ENCODE measurements at places on chromosomes 4 and X. TPM values are rescaled to one million over a fixed set of nuclear protein-coding genes. Genes with fewer than 3 reads are reported as not detected.

The SMIM10L2A gene
- 6.3 TPM for polyA plus RNA-seq

The LEF1 gene
- 5.0 TPM for polyA plus RNA-seq

The TKTL2 gene
- polyA plus RNA-seq = not detected

The PNMA5 gene
- polyA plus RNA-seq = 0.02 TPM

The PROM1 gene
- 0.10 TPM for polyA plus RNA-seq

The RBM47 gene
- 10.3 TPM for polyA plus RNA-seq

The CXCL3 gene
- polyA plus RNA-seq = 0.72 TPM

The VGLL1 gene
- polyA plus RNA-seq = not detected

The ZCCHC18 gene
- polyA plus RNA-seq = 9.4 TPM

The PASD1 gene
- 0.02 TPM for polyA plus RNA-seq

The PNMA6F gene
- not detected for polyA plus RNA-seq

The AFM gene
- polyA plus RNA-seq = not detected

The TRO gene
- polyA plus RNA-seq = 37.3 TPM

The ITM2A gene
- 155 TPM for polyA plus RNA-seq

The DOK7 gene
- 0.19 TPM for polyA plus RNA-seq

The ZFX gene
- polyA plus RNA-seq = 16.1 TPM

The CT47B1 gene
- not detected for polyA plus RNA-seq

The GLOD5 gene
- polyA plus RNA-seq = not detected

The HSD17B13 gene
- 0.48 TPM for polyA plus RNA-seq

The PLAC1 gene
- polyA plus RNA-seq = 0.43 TPM

The TRIM60 gene
- polyA plus RNA-seq = not detected

The XAGE1A gene
- not detected for polyA plus RNA-seq

The SMARCA1 gene
- 67.1 TPM for polyA plus RNA-seq

The SLC34A2 gene
- 0.30 TPM for polyA plus RNA-seq

The OPN1LW gene
- polyA plus RNA-seq = not detected

All from ovary (tissue), 10 donors.